ENCODE measurements at places on chromosomes 2 and 18.

DNA sequence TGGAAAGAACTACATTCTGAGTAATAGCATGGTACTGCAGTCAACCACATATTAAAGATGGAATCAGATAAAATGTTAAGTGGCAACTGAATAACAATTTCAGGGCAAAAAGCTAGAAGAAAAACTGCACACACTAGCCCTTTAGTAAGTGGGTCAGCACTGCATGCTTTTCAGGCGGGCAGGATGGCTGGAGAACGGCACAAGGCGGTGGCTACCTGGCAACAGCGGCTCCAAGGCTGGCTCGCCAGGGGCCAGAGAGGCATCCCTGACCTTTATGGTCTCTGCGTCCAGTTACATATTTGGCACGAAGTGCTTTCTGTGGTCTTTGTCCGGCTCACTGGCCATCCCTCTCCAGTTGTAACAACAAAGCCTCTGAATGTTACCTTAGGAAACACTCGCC lies 226.7 kb downstream of the MYT1L start:
- no peak for DNase-seq

- no peak for DNase-seq
These were observed 3.5 kb downstream of the AAMP start for GRCh38 chr2:218266316-218266979.

DNA sequence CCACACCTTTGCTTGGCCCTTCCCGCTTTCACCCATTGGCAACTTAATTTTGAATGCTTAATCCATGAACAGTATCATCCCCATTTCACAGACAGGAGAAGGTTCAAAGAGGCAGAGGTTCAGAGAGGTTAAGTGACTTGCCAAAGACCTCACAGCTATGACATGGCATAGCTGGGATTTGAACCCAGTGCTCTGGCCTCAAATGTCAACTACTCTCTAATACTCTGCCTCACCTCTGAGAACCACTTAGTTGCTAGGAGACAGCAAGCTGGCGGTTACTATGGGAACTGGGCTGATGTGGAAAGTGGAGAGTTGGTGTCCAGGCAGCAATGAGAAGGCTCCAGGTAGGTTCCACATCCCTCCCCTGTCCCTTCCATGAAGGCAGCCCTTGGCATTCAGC lies 15.8 kb upstream of the PRSS56 start:
- no peak for DNase-seq

GRCh38 chr2:66478731-66479316 lies 43.9 kb downstream of the MEIS1 start:
- DNase-seq: no peak

GRCh38 chr18:76134628-76135027 lies 360.4 kb downstream of the ZNF516 start:
- no peak for DNase-seq

DNA sequence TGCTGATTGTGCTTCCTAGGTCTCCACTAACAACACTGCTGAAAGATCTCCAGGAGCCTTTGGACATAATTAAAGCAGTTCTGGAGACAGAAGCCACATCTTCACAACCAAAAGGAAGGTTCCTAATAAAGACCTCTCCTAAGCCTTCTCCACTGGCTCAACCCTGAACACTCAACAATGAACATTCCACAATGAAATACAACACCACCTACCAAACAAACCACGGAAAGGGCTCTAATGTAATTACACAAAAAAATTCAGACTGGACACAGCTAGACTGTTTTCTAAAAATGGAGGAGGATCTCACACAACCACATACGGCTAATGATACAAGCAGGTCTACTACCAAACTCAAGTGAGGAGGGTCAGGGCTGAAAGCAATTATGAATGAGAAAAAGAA lies 43.6 kb downstream of the NOL10 start:
- DNase-seq: no peak

- DNase-seq: no peak
These were observed 3.5 kb downstream of the TMEM127 start for GRCh38 chr2:96262306-96262705.

GRCh38 chr18:42583283-42583731 lies 532.2 kb downstream of the RIT2 start:
- DNase-seq: no peak

- peak; percentile 67 for DNase-seq
These were observed 431 bp upstream of the SEC11C start for GRCh38 chr18:59139291-59139614.

- DNase-seq: no peak
These were observed 24.5 kb downstream of the MAPRE3 start for GRCh38 chr2:26994983-26995382.

DNA sequence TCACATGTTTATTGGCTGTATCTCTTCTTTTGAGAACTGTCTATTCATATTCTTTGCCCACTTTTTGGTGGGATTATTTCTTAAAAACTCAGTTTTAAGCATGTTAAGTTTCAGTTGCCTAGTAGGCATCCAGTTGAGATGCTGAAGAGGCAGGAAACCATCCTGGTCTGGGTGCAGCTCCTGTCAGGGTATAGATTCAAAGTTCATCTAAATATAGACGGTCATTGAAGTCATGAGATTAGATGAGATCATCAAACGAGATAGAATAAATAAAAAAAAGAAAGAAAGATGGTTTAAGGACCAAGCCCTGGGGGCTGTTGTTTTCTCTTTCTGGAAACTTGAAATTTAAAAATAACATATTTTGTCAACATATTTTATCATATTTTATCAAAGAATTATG lies 9.2 kb upstream of the DNAH7 start:
- no peak for DNase-seq

DNA sequence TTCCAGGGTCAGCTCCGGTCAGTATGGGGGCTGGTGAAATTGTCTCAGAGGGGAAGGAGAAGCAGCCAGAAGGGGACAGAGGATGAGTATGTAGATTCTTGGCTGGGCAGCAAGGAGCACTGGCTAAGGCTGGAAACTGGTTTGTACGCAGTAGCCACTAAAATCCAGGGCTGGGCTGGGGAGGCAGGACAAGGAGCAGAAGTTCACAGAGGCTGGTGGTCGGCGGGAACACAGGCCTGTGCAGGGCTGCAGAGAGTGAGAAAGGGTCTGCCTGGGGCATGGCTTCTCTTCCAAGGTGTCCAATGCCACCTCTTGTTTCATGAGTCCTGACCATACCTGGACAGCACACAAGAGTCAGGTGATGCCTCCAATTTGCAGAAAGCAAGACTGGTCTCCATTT lies 94.4 kb upstream of the HDAC4 start:
- no peak for DNase-seq

- DNase-seq: no peak
These were observed 624.9 kb upstream of the FANCL start for GRCh38 chr2:58866040-58866439.

GRCh38 chr2:17538844-17539554 lies 1.5 kb upstream of the VSNL1 start:
- DNase-seq: peak; percentile 32

DNA sequence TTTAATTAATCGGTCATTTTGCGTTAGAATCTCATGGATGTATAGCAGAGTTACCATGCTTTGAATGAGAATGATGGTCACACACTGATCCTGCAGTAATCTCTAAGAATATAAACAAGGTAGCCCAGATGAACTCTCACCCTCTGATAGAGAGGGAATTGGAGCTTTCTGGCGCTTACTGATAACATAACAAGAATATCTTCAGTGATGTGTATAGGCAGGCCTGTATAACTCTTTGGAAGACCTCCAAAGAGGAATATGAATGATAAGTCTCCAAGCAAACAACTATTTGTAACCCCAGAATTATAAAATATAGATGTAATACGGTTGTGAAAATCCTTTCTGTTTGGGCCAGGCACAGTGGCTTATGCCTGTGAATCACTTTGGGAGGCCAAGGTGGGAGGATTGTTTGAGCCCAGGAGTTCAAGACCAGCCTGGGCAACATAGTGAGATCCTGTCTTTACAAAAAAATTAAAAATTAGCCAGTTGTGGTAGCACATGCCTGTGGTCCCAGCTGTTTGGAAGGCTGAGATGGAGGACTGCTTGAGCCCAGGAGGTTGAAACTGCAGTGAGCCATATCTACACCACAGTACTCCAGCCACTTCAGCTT lies 52.5 kb upstream of the LTBP1 start:
- DNase-seq: no peak

GRCh38 chr2:86806059-86806857 lies 15.5 kb upstream of the CD8A start:
- DNase-seq: no peak

DNA sequence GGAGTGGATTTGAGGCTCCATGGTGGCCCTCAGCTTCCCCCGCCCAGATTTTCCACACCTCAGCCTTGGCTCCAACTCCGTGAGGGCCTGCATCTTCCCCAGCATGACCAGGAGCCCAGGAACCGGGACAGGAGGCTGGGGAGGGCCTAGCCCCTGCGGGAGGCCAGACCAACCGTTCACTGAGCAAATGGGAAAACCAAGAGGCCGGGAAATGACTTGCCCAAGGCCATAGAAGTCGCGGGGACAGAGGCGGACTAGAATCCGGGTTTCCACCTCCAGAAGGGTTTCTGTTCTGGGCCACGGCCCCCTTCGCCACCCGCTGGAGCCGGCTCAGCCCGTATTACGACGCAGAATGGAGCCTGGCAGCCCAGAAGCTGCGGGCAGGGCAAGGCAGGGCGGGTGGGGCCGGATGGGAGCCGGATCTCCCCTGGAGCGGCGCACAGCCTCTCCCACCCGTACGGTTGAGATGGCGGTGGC lies 7.9 kb upstream of the CRYBA2 start:
- DNase-seq: no peak

DNA sequence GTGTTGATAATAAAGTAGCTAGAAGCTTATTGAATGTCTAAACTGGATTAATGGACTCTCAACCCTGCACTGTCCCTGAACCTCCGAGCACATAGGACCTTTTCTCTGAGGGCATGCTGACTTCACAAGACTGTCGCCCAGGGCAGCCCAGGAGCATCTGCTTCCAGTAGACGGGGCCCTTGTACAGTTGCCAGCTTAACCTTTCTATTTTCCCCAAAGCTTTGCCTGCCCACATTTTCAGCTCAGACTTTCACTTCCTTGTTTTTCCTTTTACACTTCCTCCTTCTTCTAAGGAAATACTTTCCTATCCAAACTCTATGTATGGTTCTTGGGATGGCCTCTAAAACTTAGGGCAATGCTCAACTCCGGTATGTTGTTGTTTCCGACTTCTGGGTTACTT lies 1.3 kb downstream of the VWA3B start:
- DNase-seq: no peak

GRCh38 chr2:142033393-142033792 lies 97.4 kb downstream of the LRP1B start:
- DNase-seq: no peak

GRCh38 chr2:233961905-233962304 lies 44.7 kb downstream of the TRPM8 start:
- no peak for DNase-seq

- DNase-seq: peak; percentile 60
These were observed 1.1 kb upstream of the FARP2 start for GRCh38 chr2:241354668-241355658.

DNA sequence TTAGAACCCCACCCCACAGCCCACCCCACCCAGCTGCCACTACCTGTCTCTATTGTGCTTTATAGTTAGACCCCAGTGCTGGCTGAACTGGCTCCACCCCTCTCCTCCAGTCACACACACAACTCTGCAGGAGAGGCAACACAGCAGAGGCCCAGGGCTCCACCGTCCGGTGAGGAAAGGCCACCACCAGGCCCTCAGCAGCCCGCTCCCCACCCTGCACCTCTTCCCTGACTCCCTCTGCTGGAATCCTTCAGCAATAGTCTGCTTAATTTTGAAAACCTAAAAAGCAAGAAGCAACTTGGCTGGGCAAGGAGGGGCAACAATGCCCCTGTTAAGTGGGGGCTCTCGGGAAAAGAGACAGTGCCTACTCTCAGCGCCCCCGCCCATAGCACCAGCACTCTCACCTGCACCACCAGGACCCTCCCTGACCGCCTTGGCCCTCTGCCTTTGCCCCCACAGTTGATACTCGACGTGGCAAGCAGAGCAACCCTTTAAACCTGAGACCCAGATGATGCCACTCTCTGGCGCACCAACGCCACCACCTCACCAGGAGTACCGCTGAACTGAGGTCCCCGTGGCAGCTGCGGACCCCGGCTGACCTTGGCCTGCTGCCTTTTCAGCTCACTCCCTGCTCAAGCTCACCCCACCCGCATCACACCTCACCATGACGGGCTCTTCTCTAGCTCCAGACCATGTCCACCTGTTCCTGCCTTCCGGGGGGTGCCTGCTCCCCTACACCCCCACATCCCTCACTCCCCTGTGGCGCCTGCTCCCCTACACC lies 45.7 kb downstream of the NDUFA10 start:
- DNase-seq: peak; percentile 53

- DNase-seq: no peak
These were observed 250.9 kb downstream of the IRS1 start for GRCh38 chr2:226548732-226549131.

- DNase-seq: peak; percentile 16
These were observed 864.6 kb upstream of the FSHR start for GRCh38 chr2:50018921-50019320.

GRCh38 chr2:162484551-162484950 lies 140.6 kb downstream of the GCA start:
- no peak for DNase-seq

- DNase-seq: no peak
These were observed 77.9 kb upstream of the ARL5A start for GRCh38 chr2:151905963-151906632.

DNA sequence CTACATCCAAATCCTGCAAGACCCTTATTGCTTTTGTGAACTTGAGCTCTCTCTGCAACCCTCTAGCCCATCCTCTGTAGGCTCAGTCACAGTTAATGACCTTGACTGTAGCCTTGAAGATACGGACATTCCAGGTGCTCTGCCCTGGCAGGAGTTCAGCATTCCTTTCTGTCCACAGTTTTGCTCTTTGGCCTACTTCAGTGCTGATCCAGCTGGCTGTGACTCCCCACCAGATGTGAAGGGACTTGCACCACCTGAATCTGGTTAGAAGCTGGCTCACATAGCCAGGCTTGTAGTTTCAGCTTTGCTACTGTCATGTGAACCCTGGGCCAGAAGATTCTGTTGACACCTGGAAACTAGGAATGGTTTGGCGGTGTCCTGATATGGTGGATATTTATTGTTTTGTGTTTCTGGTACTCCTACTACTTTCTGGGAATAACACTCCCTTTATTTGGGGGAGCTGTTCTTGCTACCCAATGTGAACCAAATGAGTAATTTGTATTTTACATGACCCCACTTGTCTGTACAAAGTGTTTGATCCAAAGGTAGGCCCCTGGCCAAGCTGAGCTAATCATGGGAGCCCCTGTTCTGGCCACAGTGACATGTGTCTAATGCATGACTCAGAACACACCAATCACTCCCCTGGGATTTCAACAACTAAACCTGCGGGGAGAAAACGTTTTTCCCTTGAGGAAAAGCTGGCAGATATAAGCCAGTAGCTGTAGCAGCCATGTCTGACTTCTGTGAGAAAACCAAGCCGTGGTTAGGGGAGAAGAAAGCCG lies 73.4 kb downstream of the CDCA7 start:
- DNase-seq: no peak

Measured in fibroblast of the conjunctiva (primary cell).